ENCODE measurements at places on chromosomes 1 and 21.

GRCh38 chr1:58885998-58886397 lies 102.2 kb upstream of the JUN start:
- DNase-seq: no peak

DNA sequence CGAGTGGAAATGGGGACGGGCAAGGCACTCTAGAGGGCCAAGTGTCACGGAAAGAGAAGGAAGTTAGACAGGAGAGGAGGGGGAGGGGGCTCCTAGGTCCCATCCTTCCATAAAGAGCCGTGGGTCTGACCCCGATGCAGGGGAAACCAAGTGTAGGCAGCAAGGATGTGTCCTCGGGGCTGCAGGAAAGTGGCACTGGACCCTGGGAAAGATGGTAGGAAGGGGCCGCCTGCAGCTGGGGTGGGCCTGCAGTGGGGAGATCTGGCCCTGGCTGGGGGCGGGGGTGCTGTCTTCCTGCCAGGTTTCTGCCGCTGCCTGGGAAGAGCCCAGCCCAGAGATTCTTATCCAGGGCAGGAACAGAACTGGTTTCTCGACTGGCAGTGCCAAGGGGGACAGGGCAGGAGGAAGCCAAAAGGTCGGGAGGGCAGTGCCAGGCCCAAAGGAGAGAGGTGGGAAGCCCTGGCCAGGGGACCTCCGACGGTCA lies 12.9 kb downstream of the CRABP2 start:
- no peak for DNase-seq

DNA sequence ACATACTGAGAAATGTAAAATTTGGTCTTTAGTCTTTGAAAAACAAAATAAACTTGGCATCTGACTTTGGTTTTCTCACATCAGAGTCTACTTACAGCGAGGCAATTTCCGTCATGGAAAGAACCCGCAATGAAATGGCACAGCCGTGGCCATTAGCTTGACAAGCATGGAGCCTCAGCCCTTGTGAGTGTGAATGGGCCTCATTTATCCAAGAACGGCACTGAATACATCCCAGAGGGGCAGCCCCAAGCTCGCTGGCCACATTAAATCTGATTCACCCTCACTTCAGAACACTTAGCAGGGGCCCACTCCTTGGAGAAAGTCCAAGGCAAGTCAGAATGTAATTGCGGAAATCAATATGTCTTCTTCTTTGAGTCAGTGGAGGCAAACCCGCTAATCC lies 64.8 kb downstream of the ERG start:
- no peak for DNase-seq

DNA sequence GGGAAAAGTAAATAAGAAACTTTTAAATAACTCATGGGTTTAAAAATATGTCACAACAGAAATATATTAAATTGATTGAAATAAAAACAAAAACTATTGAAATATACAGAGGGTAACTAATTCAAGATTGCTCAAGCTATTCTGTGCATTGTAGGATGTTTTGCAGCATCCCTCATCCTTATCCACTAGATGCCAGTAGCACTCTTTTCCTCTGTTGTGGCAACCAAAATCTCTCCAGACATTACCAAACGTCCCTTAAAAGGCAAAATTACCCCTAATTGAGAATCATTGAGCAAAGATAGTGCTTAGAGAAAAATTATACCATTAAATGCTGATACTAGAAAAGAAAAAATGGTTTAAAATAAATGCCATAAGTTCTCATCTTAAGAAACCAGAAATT lies 682.6 kb downstream of the RWDD3 start:
- DNase-seq: peak; percentile 41

DNA sequence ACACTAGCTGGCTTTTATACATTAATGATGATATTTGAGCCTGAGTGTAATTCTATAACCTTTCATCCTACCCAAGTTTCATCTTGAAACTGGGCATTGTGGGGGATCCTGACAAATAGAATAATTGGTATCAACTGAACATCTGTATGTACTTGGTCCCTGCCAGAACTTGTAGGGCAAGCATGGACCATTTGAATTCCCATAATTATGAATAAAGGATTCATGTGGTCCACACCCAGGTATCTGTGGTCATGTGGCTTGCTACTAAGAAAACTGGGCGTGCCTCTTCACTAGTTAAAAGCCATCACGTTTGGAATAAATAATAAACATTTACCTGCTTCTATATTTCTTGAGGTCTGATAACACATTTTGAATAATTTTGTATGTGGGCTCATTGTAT lies 20.6 kb upstream of the VTCN1 start:
- DNase-seq: no peak

GRCh38 chr1:215118081-215118480 lies 35.5 kb downstream of the KCNK2 start:
- no peak for DNase-seq

GRCh38 chr1:17826165-17826488 lies 71.0 kb downstream of the ACTL8 start:
- DNase-seq: peak; percentile 50
